Panc1 (cell line): ENCODE measurements at places on chromosomes 1 and 21. TPM values are rescaled to one million over a fixed set of nuclear protein-coding genes. Genes with fewer than 3 reads are reported as not detected.

DNA sequence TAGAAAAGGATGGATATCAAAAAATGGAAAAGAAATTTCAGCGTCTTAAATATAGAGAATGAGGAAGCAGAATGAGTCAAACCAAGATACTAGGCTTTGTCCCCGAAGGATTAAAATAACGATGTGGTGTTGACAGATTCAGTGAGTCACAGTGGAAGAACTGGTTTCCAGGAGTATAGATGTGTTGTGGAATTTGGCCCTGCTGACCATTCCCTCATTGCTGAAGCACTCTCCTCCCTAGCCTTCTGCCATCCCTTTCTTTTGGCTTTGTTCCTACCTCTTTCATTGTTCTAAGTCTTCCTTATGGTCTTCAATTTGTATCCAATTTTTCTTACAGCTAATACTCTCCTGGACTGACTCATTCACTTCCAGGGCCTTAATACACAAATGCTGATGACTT lies 23.1 kb upstream of the USP25 start:
- DNase-seq = no peak

- no peak for DNase-seq
Observed at GRCh38 chr1:44798481-44799365, 1.5 kb upstream of the PLK3 start.

GRCh38 chr1:220487297-220487820 lies 40.6 kb upstream of the MARK1 start:
- DNase-seq = no peak

DNA sequence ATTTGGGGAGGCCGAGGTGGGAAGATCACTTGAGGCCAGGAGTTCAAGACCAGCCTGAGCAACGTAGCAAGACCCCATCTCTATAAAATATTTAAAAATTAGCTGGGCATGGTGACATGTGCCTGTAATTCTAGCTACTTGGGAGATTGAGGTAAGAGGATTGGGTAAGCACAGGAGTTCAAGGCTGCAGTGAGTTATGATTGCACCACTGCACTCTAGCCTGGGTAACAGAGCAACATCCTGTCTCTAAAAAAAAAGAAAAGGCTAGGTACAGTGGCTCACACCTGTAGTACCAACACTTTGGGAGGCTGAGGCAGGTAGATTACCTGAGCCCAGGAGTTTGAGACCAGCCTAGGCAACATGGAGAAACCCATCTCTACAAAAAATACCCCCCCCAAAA lies 35.7 kb upstream of the RCC1 start:
- no peak for DNase-seq

- no peak for DNase-seq
Observed at GRCh38 chr1:244388961-244389360, 62.7 kb downstream of the ADSS2 start.

DNA sequence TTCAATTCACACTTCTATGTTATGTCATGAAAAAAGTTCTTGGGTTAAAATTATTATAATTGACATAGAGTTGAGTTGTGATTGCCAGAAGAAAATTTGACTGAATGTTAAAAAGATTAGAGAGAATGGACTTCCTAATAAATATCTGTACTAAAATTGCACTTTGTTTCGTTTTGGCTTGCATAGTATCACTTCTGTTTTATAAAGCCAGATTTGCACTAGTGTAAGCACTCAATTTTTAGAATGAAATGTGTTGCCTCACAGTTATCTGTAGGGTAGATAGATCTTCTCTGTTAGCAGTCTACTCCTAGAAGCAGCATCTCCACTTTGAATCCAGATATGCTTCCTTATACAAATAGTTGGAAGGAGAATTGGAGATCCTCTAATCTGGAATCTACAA lies 95.2 kb upstream of the MPC2 start:
- no peak for DNase-seq

- DNase-seq = no peak
Observed at GRCh38 chr1:44693159-44693558, 18.6 kb downstream of the ARMH1 start.

The OR2T29 gene
- not detected for total RNA-seq

The CR1L gene
- not detected for total RNA-seq

The TMPRSS15 gene
- not detected for total RNA-seq

The CDCA8 gene
- 56.5 TPM for total RNA-seq
